ENCODE measurements at places on chromosomes 1 and 21.

DNA sequence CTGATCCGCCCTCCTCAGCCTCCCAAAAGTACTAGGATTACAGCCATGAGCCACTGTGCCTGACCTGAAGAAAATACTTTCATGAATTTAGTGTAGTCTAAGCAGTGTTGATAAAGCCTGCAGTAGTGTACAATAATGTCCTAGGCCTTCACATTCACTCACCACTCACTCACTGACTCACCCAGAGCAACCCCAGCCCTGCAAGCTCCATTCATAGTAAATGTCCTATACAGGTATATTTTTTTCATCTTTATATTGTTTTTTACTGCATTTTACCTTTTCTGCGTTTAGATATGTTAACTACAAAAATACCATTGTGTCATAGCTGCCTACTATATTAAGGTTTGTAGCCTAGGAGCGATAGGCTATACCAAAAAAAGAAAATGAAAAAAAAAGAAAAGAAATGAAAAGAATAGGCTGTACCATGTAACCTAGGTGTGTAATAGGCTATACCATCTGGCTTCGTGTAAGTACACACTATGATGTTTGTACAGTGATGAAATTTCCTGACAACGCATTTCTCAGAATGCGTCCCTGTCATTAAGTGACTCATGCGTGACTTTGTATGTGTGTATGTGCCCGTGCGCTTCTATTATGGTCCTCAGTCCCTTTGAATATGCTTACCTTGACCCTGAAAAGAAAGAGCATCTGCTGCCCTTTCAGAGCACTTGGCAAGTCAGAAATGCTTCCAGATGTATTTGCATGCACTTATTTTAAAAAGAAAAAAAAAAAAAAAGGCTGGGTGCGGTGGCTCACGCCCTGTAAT lies 9.2 kb upstream of the SLAMF8 start:
- no peak for DNase-seq

GRCh38 chr1:119225831-119226230 lies 85.4 kb upstream of the WARS2 start:
- DNase-seq, result no peak

- peak; percentile 43 for DNase-seq
Observed at GRCh38 chr1:155703216-155703615, 14.3 kb downstream of the DAP3 start.

DNA sequence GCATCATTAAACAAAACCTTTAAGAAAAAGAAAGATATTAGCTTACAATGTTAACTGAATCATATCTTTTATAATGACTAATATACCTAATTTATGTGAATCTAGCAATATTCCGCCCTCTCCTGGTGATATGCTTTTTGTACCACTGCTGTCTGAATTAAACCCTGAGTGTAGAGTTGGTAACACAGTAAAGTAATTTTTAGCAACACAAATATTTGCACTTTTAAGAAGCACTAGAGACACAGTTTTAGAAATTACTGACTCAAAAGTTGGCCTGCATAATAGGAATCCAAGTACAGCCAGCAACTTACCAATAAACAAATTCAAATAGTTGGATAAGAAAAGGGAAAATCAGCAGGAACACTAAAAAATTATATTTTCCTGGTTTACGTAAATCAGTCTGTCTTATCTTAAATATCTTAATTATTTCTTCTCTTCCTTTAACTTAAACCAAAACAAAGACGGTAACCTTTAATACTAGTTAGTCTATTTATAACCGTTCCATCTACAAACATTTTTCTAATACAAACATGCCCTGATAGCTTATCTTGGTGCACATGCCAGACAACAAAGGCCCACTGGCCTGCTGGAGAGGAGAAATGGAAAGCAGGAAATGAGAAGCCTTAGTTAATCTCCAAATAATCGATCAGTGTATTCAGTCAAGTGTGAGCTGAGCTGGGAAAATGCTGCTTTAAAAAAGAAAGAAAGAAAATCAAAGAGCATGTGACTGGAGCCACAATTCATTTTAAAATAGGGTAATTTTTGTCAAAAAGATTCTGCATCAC lies 246.0 kb downstream of the RERE start:
- peak; percentile 15 for DNase-seq

GRCh38 chr1:19704247-19705113 lies 39.8 kb downstream of the HTR6 start:
- peak; percentile 80 for DNase-seq

DNA sequence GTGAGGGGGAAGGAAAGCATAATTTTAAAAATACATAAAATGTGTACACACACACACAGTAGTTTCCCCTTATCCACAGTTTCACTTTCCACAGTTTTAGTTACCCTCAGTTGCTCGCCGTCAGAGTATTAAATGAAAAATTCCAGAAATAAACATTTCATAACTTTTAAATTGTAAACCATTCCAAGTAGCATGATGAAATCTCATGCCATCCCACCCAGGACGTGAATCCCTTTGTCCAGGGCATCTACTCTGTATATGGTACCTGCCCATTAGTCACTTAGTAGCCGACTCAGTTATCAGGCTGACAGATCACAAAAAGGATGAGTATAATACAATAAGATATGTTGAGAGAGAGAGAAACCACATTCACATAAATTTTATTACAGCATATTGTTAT lies 36.2 kb downstream of the EPS15 start:
- DNase-seq, result no peak

- DNase-seq, result no peak
Observed at GRCh38 chr1:43229826-43230780, 39.7 kb upstream of the TMEM125 start.

DNA sequence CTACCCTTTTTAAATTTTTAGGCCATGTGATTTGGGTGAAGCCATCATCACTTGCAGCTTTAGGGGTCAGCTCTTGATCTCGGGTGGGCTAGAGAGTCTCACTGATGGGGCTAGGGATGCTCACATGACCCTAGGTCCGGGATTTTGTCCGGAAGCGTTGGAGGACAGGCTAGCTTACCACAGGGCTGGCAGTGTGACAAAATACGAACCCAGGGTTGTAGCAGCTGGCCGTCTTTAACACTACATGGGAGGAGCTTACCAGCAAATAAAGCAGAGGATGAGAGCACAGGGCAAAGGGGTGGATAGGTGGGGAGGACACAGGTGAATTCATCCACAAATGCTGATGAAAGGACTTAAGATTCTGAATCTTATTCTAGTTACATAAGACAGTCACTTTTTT lies 21.9 kb downstream of the GPR161 start:
- no peak for DNase-seq

DNA sequence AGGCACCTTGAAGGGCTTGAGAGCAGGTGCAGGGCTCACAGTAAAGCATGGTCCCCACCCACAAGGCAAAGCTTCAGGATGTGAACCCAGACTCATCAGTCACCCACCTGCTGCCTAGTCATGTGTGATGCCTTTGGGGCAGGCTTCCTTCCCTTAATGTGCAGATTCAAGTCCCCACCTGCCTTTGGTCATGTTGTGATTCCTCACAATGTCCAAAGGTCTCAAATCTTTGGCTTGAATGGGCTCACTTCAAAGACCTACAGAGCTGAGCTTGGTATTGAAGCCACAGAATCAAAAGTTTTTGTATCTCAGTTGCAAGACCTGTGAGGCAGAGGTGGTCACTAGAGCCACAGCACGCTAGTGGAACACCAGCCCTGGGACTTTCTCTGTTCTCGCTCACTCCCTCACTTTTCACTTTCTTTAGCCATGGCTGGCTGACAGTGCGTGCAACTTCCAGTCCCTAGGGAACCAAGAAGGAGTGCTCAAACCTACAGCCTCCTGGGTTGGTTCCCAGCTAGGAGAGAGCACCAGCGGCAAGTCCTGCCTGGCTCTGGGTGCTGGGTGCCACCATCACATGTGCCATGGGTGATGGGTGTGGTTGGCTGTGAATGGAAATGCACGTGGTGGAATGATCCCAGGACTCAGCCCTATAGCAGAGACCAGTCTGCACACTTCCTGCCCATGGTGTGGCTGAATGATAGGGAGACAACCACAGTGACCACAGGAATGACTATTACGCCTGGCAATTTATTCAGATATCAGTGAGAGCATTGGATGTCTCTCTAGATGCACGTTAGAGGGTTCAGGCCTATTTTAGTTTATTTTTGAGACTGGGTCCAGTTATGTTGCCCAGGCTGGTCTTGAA lies 26.4 kb upstream of the CLIC6 start:
- DNase-seq, result no peak

GRCh38 chr1:168138134-168138533 lies 1.4 kb upstream of the GPR161 start:
- peak; percentile 20 for DNase-seq

DNA sequence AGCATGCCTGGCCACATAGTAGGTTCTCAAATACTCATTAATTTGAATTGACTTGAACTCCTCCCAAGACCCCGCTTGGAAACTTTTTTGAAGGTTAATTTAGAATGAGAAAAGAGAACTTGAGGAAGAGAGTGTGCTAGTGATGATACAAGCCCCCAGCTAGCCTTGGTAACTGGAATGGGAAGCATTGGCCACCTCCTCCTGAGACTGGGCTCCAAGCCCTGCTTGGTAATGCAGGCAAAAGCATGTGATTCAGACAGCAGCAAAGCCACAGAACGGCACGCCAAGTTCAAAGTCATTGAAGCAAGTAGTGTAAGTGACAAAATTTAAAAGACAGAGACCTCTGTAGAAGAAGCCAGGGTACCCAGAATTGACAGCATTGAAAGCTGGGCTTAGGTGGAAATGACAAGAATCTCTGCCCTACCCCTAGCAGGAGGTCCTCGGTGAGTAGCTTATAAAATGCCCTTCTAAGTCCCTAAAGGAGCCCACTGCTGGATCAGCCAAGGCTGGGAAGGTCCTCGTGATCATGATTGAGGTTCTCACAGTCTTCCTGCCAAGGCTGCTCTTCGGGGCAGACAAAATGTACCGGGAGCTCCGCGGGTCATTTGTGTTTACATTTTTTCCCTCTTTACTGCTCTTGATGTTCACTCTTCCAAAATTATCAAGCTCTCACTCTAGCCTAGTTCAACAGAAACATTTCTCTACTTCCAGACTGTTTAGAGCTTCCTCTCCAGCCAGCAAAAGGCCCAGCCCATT lies 99.4 kb downstream of the TSEN15 start:
- peak; percentile 57 for DNase-seq

- DNase-seq, result no peak
Observed at GRCh38 chr1:180407051-180407450, 95.3 kb downstream of the ACBD6 start.

GRCh38 chr1:185318431-185319138 lies 1.5 kb upstream of the IVNS1ABP start:
- DNase-seq, result no peak

- no peak for DNase-seq
Observed at GRCh38 chr1:209710093-209710492, 5.4 kb downstream of the HSD11B1 start.

DNA sequence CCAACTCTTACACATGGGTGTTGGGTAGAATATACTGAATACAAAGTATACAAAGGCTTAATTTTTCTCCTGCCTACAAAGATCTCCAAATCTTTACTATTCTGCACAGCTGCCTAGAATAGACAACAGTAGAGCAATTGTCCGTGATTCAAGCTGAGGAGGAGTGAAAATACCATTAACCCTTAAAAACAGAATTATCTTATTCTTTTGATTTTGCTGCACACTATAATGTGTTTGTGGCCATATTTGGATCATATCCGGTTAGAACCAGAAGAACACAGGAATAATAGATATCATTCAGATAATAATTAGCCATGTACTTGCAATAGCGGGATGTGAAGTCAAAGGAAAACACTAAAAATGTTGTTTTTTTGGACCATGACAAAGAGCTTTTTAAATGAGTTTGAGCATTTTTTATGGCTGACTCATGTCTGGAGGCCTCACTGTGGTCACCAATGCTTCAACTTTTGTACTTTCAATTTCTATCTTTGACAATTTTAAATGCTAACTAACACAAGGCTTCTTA lies 197.6 kb upstream of the FOXD3 start:
- peak; percentile 1 for DNase-seq

GRCh38 chr1:110123224-110123623 lies 11.0 kb downstream of the UBL4B start:
- no peak for DNase-seq

DNA sequence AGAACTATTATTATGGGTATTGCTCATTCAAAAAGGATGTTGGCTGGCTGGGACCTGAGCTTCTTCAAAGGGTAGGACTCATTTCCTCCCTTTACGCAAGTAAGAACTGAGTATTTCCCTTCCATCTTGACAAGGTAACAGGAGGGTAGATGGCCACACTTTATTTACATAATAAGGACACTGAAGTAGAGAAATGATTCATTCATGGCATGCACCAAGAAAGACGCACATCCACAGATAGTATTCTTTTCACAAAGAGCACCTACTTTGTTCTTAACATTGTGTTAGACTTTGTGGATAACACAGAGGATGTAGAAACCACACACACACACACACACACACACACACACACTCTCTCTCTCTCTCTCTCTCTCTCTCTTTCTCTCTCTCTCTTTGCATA lies 82.9 kb downstream of the FAM78B start:
- no peak for DNase-seq
